ENCODE measurements at places on chromosomes 12 and 14.

- peak; percentile 24 for DNase-seq
These were observed 219.3 kb upstream of the NOS1 start for GRCh38 chr12:117580718-117581062.

- DNase-seq: no peak
These were observed 58.5 kb upstream of the OSBPL8 start for GRCh38 chr12:76618031-76618430.

DNA sequence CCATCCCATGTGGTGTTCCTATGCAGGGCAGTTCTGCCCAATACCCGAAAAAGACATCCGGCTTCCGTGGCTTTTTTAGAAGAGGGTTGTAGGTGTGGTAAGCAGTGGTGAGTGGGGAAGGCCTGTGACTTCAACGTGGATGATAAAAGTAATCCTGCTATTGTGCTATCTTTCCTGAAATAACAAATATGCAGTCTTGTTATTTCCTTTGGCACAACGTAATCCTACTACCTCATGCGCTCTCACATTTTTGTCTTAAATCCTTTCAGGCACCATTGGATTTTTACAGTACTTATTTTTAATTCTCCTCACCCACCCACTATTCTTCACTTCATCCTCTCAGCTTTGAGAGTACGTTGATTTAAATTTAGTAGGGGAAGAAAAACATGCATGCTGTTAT, 96.8 kb downstream of the IPO8 start:
- no peak for DNase-seq

DNA sequence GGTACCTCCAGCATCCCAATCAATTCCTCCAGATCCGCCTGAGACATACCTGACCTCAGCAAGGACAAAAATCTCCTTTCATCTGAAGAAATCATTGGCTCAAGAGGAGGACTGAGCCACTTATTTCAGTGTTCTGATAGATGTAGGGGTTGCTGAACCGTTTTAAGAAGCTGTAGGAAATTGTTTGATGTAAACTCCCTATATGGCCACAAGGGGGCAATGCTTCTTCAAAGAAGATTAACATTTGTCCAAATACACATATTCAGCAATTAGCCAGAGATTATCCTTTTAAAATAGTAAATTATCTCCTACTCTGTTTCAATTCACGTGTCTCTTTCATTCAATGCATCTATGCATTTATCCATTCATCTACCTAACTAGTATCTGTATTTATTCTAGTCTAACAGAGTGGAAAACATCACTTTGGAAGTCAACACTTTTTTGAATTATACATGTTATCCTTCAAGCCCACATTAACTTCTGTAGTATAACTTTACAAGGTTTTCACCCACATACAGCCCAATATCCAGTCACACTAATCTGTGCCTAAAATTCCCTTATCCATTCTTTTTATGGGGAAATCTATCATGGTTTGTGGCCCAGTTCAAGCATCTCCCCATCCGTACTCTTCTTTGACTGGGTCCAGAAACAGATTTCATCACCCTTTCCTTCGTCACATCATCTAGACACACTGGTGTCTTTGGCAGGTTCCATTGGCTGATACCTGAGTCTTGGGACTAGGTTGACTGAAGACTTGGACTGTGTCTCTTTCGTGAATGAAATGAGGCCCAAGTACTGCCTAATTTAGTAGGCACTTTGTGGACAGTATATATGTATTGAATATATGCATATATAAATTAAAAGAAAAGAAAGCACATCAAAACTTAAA, 411.0 kb upstream of the OR4E1 start:
- no peak for DNase-seq

- DNase-seq: no peak
These were observed 6.8 kb downstream of the OR10A7 start for GRCh38 chr12:55227643-55228042.

DNA sequence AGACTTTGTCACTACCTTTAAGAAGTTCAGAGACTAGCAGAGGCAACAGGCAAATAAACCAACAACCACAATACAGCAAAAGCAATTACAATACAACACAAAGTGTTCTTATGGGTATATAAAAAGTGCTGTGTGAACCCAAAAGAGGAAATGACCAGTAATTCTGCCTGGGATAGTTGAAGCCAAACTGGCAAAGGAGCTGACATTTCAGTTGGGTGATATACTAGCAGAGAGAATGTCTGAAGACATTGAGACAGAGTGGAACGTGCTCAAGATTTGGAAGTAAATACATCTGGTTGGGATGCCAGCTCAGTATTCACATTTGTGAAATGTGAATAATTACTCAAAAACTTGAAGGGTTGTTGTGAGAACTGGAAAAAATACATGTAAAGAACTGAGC, 80.6 kb upstream of the GTF2A1 start:
- DNase-seq: no peak

GRCh38 chr12:92560713-92561542, 141.9 kb upstream of the PLEKHG7 start:
- no peak for DNase-seq

GRCh38 chr12:76234741-76235140, 113.5 kb downstream of the BBS10 start:
- no peak for DNase-seq

- no peak for DNase-seq
These were observed 118.6 kb downstream of the TRMT5 start for GRCh38 chr14:60862283-60862682.

DNA sequence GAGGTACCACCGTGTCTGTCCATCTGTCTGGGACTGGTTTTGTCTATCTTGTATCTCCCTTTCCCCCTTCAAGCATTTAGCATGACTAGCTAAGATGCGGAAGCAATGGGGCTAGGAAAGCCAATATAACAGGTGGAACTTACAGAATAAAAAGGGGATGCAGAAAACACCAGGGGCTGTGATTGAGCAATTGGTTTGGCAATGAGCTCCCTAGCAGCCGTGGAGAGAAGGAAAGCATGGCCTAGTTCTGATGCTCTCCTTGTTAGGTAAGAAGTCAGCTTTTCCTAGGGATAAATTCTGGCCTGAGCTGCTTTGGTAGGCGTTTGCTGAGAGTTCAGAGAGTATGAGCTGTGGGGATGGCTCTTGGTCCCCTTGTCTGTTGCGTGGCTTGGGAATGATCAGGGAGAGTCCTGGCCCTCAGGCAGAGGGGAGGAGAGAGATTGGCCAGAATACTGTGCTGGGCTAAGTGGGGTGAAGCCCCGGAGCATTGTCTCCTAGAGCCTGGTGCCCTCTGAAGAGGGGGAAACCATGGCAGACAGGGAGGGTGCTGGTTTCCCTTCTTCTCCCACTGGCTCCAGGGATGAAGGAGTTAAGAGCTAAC, 7.1 kb downstream of the SETD1B start:
- DNase-seq: no peak

- peak; percentile 72 for DNase-seq
These were observed 200.2 kb upstream of the RBM19 start for GRCh38 chr12:114166362-114166761.

GRCh38 chr12:9083793-9084192, 31.9 kb downstream of the A2M start:
- no peak for DNase-seq

- DNase-seq: no peak
These were observed 10.1 kb downstream of the KRT80 start for GRCh38 chr12:52181746-52182145.

- no peak for DNase-seq
These were observed 4.7 kb downstream of the TMEM263 start for GRCh38 chr12:106960443-106960842.

DNA sequence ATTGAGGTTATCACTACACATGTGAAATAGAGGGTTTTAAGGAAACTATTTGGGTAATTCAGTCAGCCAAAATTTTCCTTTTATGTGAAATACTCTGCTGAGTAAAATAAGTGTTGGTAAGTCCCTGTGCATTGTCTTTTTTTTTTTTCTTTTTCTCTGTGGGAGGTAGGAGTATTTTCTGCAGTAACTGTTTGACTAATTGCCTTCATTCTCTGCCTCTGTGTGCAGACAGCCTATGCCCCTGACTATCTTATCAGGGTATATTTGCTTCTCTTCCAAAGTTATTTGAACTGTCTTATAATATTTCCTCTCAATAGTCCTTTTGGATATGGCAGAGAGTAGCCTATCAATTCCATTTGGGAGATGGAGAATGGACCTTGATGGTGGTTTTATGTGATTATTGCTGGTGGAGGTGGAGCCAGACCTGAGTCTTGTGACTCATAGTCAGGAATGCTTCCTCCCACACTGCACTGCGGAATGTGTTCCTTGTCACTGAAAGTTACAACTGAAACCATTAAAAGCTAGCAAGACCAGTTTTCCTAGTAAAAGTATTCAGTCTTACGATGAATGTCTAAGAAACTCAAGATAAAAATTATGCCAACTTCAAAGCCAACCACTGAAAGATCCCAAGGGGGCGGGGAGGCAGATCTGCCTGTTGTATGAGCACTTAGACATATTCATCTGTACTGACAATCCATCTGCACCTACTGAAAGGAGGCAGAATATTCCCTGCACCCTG, 40.9 kb upstream of the STXBP6 start:
- DNase-seq: peak; percentile 52

DNA sequence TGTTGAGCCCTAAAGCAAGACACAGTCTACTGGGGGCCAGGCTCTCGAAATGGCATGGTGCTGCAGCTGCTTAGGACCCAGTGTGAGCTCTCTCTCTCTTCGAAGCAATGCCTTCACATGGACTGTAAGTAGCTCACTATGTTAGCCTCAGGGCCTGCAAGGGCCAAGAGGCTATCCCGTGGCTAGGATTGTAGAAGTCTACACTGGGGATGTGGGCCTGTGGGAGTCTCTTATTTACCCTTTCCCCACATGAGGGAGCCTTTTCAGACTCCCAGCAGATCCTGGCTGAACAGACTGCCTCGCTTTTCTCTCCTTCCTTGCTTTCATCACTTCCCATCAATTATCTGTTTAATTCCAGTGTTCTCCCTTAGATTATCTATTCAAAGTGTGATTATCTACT, 101.4 kb downstream of the GPR65 start:
- DNase-seq: no peak

GRCh38 chr12:6959058-6959804, 8.1 kb downstream of the PTPN6 start:
- DNase-seq: peak; percentile 36

- no peak for DNase-seq
These were observed 30.6 kb downstream of the NGB start for GRCh38 chr14:77240336-77240915.

GRCh38 chr12:62472472-62472871, 5.8 kb downstream of the MON2 start:
- no peak for DNase-seq

DNA sequence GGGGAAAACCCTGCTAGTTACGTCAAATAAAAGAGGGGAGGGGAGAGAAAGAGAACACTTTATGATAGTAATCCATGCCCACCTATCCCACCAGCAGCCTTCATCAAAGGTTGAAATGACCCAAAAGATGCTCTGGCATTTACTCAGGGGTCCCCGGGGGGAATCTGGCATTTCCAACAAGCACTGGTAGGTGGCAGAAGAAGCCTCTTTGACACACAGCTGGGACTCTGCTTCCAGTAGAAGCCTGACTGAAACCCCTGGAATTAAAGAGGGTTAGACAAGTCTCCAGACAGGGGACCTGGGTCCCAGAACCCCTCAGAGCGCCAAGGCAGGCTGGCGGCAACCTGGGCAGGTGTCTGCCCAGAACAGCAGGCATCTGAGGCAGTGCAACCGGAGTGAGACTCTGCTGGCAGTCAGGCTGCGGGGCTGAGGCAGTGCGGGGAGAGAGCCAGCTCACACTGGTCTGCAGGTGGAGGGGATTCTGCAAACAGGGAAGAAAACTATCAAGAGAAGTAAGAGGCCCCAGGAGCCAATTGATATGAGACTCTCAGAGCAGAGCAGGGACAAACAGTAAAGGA, 85.0 kb upstream of the CAPRIN2 start:
- DNase-seq: no peak

DNA sequence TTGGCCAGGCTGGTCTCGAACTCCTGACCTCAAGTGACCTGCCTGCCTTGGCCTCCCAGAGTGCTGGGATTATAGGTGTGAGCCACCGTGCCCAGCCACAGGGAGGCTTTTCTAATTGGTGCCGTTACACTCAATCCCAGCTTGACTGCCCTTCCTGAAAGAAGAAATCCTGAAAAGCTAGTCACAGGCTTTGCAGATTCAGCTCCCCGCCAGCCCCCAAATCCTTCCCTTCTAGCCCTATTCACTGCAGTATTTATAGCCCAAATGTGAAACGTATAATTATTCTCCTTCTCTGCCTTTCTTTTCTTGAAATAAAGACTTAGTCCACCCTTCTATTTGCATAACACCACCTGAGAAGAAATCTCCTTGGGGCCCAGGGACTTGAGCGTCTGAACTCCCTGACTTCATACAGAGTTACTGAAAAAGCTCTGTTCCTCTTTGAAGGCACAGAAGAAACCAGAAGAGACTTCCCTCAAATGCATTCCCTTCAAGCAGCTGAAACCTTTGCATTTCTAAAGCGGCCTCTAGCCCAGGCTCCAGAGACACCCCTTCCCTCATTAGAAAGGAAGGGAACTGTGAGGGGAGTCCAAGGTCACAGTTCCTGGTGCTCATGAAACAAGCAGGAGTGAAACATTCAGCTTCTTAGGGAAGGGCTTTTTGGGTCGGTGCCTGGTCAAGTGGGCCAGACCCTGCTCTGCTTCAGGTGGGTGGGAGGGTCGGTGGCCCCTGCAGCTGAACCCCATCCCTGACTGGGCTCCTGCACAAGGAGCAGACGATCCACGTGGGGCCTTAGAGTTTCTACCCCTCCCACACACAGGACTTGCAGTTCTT, 42.3 kb upstream of the BATF start:
- no peak for DNase-seq

DNA sequence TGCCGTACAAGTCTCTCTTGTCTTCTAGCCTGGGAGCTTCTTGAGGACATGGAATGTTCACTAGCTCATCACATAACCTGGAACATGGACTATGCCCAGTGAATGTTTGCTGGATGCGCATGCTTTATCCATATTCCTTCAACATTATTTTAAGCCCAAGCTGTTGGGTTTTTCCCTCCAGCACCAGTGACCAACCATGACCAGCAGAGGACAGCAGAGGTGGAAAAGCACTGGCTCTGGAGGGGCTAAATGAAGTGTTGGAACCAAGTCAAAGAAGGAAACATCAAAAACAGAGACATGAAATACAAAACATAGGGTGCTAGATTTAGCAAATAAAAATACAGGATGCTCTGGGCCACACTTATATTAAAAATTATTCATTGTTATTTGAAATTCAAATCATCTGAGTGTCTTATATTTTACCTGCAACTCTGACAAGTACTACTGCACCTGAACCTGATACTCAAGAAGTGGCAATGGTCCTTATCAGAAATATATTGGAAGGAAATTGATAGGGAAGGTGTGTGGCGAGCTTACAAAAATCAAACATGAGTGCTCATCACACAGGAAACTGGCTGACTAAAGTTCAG, 23.1 kb upstream of the HELB start:
- no peak for DNase-seq

DNA sequence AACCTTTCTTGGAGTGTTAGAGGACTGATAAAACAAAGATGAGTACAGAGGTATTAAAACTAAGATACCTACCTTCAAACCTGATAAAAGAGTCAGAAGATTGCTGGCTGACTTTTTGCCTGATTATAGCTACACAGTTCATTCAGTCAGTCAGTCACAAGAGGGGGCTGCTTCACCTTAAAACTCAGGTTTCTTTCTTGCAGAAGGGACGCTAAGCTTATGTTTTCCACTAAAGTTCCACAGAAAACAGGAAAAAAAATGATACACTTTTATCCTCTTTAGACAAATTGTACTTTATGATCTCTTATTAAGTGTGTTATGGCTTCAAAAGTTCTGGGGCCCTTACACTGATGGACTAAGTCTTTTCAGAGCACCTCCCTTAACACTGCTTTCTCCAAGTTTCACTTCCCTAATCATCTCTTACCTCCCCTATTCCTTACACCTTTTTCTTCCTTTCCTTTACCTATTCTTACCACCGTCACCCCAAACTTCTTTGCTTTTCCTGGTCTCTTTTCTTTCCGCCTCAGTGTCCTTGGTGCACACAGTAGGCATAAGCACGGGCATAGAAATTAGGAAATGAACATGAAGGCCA, 448.7 kb upstream of the OR4E1 start:
- no peak for DNase-seq
